NK-92 treated with Interleukin-12 subunit alpha and Interleukin-12 subunit beta, amount 100 ng/mL, for 24 hours (cell line): ENCODE measurements at places on chromosomes 4 and X.
A peak's percentile ranks its signal among the peaks of the same experiment; 100 is the strongest.

DNA sequence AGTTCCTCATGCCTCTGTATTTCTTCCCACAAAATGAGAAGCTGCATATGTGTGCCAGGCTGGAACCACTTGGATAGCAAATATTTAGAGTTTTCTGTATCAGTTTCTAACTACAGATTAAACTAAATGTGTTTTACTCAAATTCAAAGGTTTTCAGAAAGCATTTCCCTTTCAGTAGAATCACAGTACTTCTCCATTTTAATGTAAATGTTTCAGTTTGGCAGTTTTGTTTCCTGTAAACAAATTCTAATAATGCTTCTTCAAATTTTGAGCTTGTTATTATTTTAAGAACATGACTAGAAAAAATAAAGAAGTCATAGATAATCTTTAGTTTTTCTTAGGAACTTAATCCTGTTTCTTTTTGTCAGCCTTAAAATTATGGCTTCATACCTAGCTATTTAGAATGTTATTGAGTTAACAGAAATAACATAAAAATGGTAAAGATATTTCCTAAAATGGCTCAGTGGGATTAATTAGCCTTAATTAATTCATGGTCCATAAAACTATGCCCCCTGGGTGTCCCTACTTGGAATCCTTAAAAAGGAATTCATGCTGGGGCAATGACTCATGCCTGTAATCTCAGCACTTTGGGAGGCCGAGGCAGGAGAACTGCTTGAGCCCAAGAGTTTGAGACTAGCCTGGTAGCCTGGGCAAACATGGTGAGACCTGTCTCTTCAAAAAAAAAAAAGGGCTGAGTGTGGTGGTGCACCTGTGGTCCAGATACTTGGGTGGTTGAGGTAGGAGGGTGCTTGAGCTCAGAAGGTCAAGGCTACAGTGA, 83.8 kb upstream of the GPR34 start:
- no peak for DNase-seq

DNA sequence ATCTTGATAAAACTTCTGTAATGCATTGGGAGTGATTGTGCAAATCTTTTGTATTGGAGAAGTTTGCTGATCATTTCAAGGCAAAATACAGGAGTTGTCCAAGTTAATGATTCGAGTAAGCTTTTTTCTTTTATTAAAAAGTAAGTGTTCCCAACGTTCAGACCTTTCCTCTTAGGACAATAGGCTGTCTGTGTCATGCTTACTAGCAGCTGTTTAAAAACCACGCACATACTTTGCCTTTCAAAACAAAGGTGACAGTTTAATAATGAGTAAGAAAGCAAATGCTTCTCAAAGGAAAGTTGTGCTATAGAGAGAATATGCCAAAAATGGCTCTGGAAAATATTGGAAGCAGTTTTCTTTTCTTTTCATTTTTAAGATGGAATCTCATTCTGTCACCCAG, 11.2 kb downstream of the TRAPPC11 start:
- no peak for DNase-seq

DNA sequence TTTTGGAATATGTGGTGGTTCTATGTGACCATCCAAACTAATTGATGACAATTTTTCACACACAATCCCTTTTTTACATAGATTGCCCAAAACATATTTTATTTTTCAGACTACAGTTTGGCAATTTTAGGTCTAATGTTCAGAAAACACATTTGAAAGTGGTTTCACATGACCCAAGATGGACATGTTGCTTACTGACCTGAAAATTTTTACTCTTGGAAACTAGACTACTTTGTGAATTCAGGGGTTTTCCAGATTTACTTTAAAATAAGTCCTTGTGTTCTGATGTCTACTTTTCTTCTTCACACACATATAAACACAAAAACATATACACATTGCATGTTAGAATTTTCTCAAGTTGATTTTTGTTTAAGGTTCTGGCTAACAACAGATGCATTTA, 79.5 kb downstream of the HMGB2 start:
- no peak for DNase-seq

GRCh38 chr4:73752424-73752823, 12.1 kb downstream of the CXCL8 start:
- no peak for DNase-seq

- no peak for DNase-seq
These were observed 152.3 kb downstream of the ADAM29 start for GRCh38 chr4:175070444-175070843.

DNA sequence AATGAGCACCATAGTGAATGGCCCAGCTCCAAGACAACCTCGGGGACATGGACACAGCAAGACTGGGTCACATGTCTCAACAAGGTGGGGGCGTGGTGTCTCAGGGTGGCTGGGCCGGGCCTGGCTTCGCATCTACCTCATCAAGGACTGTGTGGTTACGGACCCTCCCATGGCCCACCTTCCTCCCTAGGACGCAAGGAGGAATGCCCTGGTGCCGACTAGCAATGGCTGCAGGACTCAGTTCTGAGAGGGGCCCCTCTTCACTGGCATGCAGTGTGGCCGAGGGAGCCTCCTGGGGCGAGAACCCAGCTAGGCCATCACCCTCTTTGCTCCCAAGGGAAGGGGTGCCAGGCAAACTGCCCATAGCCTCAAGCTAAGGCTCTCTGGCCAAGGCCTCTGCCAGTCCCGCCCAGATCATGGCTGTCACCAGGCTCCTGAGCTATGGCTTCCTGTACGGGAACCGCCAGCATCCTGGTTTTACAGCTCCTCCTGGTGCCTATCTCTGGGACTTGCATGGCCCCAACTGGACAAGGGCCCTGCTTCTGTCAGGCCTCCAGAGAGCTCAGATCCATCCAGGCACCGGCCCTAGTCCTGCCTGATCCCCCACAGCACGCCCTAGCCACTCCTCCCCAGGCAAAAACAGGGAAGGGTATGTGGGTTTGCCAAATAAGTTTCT, 218.0 kb upstream of the AGTR2 start:
- DNase-seq, result no peak

DNA sequence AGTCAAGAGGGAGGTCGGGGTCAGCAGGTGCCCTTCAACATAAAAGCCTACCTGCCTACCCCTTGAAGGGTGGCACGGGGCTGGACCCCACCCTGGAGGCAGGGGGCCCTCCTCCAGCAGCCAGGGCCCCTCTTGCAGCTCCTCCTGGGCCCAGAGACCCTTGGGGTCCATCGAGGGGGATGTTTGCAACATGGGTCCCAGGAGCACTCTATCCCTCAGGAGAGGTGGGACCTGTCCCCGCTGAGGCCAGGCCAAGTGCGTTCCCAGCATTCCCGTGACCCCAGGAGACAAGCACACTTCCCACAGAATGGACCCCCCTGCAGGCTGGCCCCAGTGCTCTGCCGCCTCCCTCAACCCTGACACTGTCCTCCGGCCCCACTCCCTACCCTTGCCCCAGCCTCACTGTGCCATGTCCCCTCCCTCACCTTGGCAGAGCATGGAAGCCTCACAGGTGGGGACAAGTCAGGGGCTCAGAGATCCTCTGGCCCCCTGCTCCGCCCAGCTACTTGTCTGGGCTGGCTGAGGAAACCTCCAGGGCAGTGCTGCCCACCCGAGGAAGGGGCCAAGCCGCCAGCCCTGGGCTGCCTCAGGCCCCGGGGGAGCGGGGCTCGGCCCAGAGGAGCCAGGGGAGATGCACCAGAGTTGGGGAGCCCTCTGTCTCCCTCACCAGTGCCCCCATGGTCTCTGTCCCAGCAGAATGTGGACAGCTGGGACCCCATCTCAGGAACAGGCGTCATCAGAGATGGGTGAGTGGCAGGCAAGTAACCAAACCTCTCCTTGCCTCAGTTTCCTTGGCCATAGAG, 2.2 kb downstream of the MXD4 start:
- DNase-seq, result no peak

GRCh38 chr4:185304541-185304940, 91.2 kb downstream of the LRP2BP start:
- no peak for DNase-seq

DNA sequence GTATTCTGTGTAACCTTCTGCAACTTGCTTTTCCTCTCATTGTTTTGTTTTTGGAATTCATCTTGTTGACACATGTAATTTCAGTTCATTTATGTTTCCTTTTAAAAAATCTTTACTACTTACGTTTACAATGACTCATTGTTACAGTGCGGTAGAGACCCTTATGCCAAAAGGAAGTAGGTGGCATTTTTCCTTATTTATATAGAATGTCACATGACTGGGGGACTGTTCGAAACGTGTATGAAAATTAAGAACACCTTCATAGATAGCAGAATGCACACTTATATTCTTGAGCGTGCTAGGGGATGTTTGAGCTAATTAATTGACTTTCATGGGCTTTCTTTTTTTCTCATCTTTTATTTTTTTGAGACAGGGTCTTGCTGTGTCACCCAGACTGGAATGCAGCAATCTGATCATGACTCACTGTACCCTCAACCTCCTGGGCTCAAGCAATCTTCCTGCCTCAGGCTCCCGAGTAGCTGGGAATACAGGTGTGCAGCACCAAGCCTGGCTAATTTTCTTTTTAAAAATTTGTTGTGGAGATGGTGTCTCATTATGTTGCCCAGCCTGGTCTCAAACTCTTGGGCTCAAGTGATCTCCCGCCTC, 7.3 kb downstream of the REPS2 start:
- DNase-seq, result no peak

GRCh38 chr4:64715741-64716140, 306.5 kb upstream of the TECRL start:
- no peak for DNase-seq

GRCh38 chr4:105613306-105613705, 60.9 kb downstream of the ARHGEF38 start:
- DNase-seq, result no peak

- DNase-seq, result no peak
These were observed 327.1 kb downstream of the PTTG2 start for GRCh38 chr4:38287101-38287851.

GRCh38 chrX:39819921-39820849, 277.6 kb downstream of the BCOR start:
- DNase-seq, result no peak

- DNase-seq, result no peak
These were observed 120.6 kb upstream of the EDNRA start for GRCh38 chr4:147360301-147360700.

DNA sequence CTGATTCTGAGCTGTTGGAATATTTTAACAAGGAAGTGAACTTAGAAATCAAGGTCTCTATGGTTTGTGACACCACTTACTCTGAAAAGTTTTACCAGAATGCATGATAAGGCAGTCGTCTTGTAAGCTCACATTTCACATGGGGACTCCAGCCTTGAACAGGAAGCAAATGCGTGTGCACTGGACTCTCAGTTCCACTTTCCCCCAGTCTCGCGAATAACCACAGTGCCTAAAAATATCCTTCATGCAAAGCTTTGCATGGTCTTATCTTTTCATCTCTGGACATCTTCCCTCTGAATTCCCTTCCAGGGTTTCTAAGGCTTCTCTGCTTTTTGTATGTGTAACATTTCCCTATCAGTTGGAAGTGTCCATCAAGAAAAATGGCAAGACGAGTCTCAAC, 581.8 kb downstream of the NLGN4X start:
- no peak for DNase-seq

DNA sequence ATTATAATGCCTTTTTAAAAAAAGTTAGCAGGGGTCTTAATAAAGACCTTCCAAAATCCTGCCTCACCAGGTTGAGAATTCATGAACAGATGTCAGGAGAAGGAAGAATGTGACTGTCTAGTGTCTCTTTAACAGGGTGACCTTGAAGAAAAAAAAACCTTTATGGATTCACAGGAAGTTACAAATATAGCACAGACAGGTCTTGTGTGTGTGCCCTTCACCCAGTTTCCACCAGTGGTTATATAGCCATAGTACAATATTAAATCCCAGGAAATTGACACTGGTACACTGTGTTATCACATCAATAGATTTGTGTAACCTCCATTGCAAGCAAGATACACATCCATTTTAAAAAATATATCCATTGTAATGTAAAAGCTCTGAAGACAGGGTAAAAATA, 43.7 kb downstream of the HADH start:
- DNase-seq, result no peak

- DNase-seq, result peak; percentile 10
These were observed 144.4 kb downstream of the GLRA2 start for GRCh38 chrX:14673764-14674163.

GRCh38 chr4:91830681-91831395, 472.9 kb upstream of the GRID2 start:
- DNase-seq, result no peak

DNA sequence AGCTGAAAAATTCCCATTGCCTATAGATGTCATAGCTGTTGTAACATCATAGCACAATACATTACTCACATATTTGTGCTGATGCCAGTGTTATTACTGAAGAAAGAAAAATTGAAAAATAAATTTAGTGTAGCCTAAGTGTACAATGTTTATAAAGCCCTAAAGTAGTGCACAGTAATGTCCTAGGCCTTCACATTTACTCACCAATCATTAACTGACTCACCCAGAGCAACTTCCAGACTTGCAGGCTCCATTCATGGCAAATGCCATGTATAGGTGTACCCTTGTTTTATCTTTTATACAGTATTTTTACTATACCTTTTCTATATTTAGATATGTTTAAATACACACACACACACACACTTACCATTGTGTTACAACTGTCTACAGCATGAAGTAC, 265.4 kb upstream of the MAGEB18 start:
- DNase-seq, result no peak

GRCh38 chr4:10347815-10348214, 109.4 kb downstream of the ZNF518B start:
- DNase-seq, result no peak

DNA sequence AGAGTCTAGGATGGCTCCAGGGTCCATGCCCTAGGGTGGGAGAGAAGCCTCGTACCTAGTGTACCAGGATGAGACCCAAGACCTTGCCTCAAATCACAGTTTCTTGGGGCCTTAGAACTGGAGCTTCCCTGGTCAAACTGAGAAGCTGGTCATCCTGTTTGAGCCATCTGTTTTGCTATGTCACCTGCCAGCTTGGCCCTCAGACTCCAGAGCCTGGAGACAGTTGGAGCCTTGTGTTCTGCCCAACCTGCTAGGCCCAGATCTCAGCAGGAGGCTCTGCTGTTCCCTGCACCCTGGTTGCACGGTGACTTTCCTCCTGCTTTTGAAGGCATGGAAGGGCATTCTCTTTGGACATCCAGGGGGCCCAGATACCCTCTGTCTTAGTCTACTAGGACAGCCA, 206.3 kb upstream of the ATP6AP2 start:
- DNase-seq, result no peak

DNA sequence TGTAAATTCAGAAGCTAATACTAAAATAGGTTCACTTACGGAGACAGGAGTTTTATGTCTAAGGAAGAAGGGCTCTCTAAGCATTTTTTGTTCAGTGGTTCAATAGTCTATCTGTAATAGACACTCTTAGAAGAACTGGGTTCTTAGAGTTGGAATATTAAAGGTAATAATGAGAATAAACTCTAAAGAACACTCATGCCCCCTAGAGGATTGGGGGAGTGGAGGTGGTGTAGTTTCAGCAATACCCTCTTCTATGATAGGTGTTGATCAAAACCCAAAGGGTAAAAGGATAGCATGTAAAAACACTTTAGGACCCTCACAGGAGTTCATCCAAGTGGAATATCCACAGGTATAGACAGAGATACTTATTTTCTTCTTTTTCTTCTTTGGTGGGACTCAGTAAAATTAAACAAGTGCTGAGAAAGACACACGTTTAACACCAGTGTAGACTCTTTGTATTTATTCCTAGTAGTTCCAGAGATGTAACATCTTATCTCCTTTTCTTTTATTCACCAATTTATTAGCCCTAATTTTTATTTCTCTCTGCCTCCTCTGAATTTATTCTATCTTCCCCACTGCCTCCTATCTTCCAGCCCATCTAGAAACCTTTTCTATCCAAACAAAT, 25.7 kb upstream of the MND1 start:
- no peak for DNase-seq
